Retina (tissue), 1 donor: ENCODE measurements at places on chromosomes 11 and 22.
A peak's percentile ranks its signal among the peaks of the same experiment; 100 is the strongest.

DNA sequence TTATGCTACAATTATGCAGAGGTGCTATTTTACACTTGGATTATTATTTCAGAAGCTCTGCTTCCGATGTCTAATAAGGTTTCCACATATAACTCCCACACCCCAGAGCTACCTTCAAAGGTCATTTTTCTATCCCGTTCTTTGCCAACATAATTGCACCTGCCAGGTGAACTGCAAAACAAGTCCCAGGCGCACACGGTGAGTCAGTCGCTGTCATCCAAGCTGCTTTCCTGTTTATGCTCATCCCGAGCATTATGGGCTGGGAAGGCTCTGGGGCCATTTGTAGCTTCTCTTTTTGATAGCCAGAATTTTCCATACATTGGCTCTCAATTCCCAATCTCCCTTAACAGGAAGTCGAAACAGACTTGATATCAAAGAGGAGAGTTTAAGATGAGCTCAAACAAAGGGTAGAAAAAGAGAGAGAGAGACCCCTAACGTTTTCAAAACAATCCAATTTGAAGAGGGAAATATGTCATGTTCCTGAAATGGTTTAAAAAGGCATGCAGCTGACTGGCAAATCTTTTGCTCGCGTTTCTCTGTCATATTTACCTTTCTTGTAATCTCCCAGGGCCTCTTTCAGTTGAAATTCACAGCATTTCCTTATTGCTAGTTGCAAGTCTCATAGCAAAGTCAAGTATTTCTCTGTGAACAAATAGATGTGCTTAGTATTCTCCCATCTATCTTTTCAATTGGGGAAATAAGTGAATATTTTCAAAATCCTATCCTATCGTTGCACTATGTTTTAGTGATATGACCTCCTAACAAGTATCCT is 815.9 kb downstream of the KCNA4 start:
- DNase-seq: no peak

- DNase-seq: no peak
These were observed 129.0 kb downstream of the TBC1D22A start for GRCh38 chr22:46891382-46891951.

- no peak for DNase-seq
These were observed 79.0 kb downstream of the TIMP3 start for GRCh38 chr22:32880505-32880892.

- DNase-seq: no peak
These were observed 90.1 kb downstream of the CCDC83 start for GRCh38 chr11:85945296-85945695.

DNA sequence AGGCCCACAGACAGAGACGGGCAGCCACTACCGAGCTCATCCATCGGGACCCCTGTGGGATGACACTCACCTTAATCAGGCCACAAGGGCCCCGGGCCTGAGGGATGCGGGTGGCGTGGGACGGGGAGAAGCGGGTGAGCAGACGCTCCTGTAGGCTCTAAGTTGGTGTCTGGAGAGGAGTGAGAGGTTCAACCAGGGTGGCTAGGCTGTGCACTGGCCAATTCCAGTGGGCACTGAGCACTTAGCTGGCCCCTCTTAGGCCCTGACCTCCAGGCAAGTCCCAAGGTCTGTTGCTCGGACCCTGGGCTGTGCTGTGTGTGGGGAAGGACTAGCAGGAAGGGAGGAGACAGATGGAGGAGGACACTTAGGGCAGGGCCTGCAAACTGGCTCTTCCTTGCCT is 139.3 kb downstream of the ST3GAL4 start:
- no peak for DNase-seq

- peak; percentile 73 for DNase-seq
These were observed 123.8 kb upstream of the NTM start for GRCh38 chr11:131246663-131247062.
